NCI-H2171 treated with DMSO at 0.1 percent for 48 hours (cell line): ENCODE measurements at places on chromosomes 5 and 9.
A peak's percentile ranks its signal among the peaks of the same experiment; 100 is the strongest.

DNA sequence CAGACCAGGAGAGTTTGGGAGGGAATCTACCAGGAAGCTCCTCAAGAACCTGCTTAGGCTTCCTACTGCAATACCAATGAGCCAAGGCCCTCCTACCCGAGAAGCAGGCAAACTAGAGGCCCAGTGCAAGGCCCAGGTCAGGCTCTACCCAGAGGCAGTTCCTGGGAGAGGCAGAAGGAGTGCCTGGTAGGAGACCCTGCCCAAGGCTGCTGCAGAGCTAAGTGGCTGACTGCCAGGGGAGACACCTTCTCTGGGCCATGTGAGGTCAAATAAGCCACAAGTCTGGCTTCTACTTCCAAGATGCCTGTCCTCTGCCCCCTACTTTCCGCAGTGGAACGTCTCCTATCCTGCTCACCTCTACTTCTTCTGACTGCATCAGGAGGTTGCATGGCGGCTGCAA is 17.8 kb downstream of the ACSL6 start:
- DNase-seq = no peak

- no peak for DNase-seq
These were observed 192.2 kb downstream of the DMAC1 start for GRCh38 chr9:7607421-7607820.

GRCh38 chr5:147466360-147466980 is 43.4 kb downstream of the DPYSL3 start:
- no peak for DNase-seq

- no peak for DNase-seq
These were observed 271.0 kb upstream of the RIOK2 start for GRCh38 chr5:97454015-97454414.

DNA sequence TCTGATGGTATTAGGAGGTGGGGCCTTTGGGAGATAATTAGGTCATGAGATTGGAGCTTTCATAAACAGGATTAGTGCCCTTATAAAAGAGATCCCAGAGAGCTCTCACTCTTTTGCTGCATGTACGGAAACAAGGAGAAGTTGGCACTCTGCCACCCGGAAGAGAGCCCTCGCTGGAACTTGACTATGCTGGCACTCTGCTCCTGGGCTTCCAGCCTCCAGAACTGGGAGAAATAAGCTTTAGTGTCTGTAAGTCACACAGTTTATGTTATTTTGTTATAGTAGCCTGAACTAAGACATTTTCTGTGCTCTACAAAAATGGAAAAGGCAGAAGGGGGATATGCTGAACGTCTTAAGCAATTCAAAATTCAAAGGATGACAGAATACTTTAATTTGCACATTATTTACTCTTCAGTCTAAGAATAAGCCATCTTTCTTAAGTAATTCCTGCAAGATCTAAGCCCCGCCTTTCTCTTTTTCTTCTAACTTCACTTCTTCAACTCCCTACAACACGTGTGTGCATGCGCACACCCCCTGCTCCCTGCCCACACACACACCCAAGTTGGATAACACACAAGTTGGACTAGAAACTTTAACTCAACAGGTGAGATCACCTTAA is 17.3 kb downstream of the NFIB start:
- no peak for DNase-seq

- peak; percentile 1 for DNase-seq
These were observed 566.0 kb downstream of the CAAP1 start for GRCh38 chr9:26326563-26326962.

GRCh38 chr9:108756746-108757490 is 98.9 kb downstream of the ACTL7B start:
- DNase-seq = peak; percentile 40

GRCh38 chr9:18023332-18023731 is 444.5 kb downstream of the SH3GL2 start:
- no peak for DNase-seq

DNA sequence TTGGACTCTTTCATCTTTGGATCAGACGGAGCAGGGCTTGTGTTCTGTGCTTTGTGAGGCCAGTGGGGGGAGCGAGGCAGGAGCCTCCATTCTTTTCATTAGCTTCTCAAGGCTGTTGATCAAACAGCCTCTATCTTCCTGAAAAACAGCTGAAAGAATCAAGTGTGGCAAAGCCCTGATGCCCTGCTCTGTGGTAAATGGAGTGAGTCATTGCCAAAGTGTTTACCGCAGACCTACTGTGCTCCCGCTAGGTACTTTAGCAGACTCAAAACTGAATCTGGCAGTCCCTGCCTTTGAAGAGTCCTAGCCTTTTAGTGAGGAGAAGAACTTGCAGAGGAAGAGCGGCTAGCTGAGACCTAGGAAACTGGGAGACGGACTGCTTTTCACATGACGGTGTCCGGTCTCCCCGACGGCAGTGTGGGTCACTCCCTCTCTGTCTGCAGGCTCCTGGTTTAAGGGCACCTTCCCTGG is 3.3 kb downstream of the ANKRD33B start:
- DNase-seq = no peak

DNA sequence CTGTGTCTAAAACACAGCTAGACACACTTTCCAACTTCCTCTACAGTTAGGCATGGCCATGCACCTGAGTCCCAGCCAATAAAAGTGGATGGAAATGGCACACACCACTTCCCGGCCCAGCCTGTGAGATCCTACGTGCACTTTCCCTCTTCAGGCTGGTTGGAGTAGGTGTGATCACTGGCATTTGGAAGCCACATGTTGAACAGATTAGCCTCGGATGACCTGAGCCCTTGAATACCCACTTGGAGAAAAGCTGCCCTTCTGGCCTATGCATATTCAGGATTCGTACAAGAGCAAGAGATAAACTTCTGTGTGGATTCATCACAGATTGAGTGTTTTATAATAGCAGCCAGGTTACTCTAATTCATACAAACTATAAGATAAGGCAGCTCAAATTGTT is 359.0 kb upstream of the SLC30A5 start:
- DNase-seq = no peak

DNA sequence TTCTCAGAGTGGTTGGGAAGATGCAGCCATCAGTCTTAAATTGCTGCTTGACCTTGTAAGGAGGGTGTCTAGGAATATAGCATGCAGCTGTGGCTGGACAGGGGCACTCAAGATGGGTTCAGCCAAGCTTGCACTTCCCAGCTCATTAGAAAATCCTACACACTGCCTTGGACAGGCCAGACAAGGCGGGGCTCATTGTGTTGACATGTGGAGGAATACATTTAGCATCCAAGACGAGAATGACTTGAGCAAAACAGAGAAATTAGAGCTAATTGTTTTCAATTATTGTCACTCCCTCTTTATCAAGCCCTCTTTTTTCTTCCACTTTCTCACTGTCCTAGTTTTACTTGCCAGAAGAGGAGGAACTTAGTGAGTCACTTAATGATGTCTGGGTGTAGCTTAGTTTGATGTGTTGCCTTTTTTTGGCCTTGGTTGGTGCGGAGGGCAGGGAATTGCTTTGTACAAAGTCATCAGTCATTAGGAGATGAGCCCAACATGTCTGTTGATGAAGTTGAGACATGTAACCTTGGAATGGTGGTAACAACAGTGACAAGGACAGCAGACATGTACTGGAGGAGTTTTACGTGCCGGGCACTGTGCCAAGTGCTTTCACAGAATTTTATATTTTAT is 1219.3 kb upstream of the WWC1 start:
- no peak for DNase-seq

DNA sequence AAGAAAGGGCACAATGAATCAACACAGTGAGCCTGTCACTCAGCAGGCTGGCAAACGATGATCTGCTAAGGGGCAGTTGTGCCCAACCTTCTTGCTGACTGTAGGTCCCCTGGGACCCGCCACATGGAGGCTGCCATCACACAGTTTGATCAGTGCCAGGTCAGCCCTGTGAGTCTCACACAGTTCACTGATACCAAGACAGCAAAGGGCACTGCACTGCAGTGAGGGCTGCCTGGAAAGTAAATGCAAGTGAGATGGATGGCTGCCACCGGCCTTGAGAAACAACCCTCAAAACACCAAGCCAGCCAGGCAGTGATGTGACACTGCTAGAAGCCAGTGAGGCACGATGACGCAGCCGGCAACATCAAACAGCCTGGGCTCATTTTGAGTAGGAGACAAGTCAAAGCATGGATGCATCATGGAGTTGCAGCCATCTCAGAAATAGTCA is 30.3 kb downstream of the FOXD1 start:
- peak; percentile 3 for DNase-seq

DNA sequence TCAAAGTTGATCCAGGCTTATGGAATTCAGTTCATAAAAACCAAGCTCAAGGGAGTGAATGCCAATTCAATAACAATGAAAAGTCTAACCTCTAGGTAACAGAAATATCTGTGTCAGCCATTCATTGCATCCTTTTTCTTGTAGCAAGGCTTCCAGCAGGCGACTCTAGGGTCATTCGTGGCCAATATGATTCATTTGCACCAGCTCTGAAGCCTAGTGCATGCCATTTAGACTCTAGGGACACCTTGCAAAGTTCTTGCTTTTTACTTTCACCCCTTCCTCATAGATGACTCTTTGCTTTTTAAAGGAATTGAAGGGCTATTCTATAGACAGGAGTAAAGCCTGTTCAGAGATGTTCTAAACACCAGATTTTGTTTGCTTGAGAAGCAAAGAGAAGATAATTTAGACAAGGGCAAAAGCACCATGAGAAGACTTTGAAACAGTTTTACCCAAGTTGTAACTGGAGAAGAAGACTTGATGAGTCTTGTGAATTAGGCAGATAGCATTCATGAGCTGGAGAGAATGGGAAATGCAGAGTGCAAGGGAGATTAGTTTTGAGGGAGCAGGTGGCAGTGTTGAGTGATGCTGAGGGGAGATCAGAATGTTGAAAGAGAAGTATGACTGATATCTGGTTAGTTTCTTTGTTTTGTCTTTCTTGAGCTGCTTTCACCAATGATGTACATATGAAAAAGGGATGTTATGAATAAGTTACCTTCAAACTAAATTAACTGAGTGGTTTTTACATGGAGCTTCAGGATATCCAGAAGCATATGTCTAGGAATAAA is 94.5 kb downstream of the F2RL2 start:
- DNase-seq = no peak

DNA sequence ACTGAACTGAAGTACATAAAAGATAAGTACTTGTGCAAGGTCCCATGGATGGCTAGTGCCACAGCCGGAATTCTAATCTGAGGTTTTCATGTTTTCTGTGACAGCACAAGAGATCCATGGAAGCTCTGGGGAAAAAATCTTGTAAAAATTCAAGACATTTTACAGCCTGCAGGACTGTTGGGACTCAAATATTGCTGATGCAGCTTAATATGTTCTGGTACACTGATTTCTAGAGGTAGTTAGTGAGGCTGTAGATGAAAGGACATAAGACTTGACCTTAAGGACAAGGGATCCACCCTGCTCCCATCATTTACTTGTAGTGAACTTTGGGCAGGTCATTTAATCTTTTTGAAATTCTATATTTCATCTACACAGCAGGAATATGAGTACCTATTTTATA is 390.4 kb downstream of the TLE4 start:
- DNase-seq = no peak

DNA sequence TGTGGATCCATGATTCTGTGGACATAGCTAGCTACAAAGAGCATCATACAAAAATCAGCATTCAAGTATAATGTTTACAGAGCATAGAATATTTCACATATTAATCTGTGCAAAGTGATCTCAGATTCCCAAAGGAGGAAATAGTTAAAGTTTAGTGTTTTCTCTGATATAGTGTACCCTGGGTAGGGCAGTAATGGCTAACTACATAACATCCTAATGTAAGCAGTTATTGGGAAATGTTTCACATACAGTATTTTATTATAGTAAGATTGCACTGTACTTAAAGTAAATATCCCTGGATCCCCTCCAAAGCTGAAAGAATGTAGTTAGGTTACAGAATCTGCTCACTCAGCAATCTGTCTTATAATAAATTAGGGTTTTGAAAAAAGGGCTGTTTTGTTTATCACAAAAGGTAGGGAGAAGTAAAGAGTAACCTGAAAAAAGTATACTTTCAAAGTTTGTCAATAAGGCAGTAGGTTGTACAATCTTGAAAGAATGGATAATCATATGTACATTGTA is 52.5 kb upstream of the SMARCA2 start:
- no peak for DNase-seq

DNA sequence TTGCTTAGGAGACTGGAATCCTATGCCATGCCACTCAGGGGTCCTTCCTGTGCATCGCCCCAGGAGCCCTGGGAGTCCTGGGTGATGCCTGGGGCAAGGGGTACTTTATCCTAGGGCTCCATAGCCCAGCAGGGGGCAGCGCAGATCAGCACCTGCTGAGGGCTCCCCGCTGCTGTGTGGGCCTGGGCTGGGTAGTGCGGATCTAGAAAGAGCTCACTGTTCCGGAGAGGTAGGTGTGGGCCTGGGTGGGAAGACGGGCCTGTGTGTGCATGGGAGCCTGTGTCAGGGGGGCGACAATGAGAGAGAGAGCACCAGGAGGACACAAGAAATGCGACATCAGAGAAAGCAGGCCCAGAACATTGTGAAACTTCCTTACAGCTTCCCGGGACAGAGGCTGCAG is 11.4 kb upstream of the DAB2IP start:
- DNase-seq = no peak

GRCh38 chr9:35510383-35510753 is 20.5 kb downstream of the RUSC2 start:
- no peak for DNase-seq

- DNase-seq = no peak
These were observed 97.4 kb upstream of the ALDH1A1 start for GRCh38 chr9:73050065-73050816.

DNA sequence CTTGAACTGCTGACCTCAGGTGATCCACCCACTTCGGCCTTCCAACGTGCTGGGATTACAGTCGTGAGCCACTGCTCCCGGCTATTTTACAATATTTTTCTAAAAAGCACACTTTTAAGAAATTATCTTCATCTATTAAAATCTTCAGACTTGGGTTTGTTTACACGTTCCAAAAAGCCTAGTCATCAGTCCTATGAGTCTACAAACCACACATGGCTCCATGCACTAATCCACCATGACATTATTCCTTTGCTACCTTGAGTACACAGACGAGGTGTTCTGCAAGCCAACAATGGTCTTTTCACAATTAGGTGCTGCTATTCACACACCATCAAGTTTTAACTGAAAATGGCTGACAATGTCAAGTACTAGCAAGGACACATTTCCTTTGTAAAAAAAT is 41.0 kb downstream of the TRPM6 start:
- no peak for DNase-seq

- no peak for DNase-seq
These were observed 285.1 kb downstream of the DNAH5 start for GRCh38 chr5:13659391-13659790.

DNA sequence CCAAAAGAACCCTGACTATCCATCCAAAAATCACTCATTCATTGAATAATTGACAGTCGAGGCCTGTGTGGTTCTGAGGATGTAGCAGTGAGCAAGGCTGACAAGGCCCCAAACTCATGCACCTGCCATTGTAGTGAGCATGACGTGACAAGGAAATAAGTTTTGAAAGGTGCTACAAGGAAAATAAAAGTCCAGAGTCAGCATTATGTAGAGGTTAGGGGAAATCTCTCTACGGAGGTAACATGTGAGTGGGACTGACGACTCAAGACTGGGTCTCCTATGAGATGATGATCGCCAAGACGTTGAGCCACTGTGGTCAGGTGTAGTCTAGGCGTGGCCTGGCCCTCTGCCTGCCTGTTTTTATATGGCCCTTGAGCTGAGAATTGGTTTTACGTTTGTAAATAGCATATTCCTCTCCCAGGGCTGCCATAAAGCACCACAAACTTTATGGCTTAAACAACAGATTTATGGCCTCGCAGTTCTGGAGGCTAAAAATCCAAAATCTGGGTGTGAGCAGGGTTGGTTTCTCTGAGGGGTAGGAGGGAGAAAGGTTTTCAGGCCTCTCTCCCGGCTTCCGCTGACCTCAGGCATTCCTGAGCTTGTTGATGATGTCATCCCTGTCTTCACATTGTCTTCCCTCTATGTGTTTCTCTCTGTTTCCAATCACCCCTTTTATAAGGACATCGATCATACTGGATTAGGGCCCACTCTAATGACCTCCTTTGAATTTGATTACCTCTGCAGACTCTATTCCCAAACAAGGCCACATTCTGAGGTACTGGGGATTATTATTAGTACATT is 206.4 kb upstream of the EGFLAM start:
- DNase-seq = no peak
